ENCODE measurements at places on chromosomes 4 and X. TPM values are rescaled to one million over a fixed set of nuclear protein-coding genes. Genes with fewer than 3 reads are reported as not detected.

Gene CCDC110
- total RNA-seq, result 0.47 TPM

Gene MAGED4
- not detected for total RNA-seq

Gene BANK1
- total RNA-seq, result not detected

Gene BEX2
- not detected for total RNA-seq

Gene SRPK3
- not detected for total RNA-seq
